ENCODE measurements at places on chromosomes 6 and 20.

DNA sequence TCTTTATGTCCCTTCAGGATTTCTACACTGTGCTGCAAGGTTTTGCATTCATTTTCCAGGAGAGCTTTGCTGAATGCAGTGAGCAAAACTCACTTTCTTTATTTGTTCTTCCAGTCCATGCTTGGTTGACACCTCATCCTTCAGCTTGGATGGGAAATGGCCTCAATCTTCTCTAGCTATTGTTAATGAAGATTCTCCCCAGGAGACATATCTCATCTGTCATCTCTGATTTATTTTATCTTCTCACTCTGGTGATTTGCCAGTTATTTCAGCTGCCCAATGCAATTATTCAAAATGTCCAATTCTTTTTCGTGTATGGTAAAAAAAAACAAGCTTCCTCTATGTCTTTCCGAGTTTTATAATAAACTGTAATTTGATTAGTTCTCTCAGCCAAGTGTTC is 77.9 kb upstream of the PAK5 start:
- no peak for DNase-seq

- DNase-seq: no peak
These were observed 87.4 kb upstream of the BHLHE23 start for GRCh38 chr20:63093966-63094766.

DNA sequence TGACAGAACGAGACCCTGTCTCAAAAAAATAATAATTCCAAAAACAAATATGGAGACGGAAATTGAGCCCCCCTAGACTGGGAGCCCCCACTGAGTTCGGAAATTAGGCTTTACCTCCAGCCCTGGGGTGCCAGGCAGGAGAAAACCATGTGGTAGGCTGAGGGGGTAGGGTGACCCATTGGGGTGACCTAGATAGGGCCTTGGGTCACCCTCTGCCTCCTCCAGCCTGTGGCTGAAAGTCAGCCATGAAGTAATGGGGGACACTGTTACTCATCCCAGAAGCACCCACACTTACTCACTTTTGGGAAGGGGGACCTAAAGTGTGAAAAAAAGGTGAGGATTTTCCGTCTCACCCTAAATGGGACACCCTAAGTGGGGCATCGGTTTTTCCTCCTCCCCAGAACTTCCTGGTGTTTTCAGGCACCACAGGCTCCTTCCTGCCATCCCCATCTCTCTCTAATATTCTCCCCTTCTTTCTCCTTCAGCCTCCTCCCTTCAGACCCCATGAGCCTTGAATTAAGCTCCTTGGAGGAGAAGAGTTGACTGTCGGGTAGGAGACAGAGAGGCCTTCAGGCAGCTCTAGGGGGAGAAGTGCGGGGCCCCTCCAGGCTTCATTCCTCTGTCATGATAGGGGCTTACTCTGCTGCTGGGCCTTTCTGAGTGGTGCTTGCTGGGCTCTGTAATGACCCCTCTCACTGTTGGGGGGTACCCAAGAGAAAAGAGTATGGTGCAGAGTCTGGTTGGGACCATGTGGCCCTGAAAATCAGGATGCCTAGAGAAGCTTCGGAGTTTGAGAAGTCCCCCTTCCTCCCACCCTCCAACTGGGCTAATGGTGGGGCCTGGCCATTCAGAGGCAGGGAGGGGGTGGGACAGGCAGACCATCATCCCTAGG is 2.4 kb downstream of the LTB start:
- DNase-seq: no peak

- DNase-seq: no peak
These were observed 48.2 kb downstream of the PLG start for GRCh38 chr6:160750276-160750689.

GRCh38 chr6:44932651-44933091 is 395.5 kb upstream of the RUNX2 start:
- DNase-seq: no peak

DNA sequence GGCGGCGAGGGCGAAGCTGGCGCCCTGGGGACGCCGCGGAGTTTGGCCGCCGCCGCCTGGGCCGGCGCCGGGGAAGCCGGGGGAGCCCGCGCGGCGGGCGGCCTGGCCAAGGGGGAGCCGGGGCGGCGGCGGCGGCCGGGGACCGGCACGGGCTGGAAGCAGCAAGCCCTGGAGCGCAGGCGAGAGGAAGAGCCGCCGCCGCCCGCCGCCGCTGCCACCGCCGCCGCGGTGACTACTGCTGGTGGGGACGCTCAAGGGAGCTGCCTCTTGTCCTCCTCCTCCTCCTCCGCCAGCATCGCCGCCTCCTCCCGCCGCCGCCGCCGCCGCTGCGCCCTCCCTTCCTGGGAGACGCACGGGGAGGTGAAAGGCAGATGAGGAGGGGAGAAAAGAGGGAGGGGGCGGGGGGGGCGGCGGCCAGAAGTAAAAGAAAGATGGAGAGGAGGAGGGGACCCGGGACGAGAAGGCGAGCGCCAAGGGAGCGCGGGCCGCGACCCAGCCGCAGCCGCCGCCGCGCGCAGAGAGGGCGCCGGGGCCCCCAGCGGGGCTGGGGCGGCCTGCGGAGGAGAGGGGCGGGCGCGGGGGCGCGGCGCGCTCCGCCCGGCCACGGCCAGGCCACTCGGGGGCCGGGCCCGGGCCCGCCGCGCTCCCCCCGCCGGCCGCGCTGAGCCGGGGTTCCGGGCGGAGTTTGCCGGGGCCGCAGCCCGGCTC is 846 bp downstream of the PDE10A start:
- DNase-seq: no peak

- DNase-seq: no peak
These were observed 4.1 kb downstream of the CCDC170 start for GRCh38 chr6:151497905-151498304.

DNA sequence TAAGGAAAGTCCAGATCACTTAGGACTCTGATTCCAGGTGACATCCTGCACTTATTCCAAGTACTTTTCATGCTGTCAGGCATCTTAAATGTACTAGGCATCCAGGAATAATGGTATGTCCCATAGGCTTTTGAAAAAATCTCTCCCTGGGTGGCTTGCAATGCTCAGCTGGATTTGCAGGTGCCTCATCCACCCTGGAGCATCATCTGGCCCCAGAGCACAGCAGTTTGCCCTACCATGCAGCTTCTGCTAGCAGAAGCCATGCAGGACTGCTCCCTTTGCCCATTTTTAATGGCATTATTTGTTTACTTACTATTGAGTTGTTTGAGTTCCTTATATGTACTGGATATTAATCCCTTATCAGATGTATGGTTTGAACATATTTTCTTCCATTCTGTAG is 45.2 kb downstream of the DZANK1 start:
- no peak for DNase-seq

DNA sequence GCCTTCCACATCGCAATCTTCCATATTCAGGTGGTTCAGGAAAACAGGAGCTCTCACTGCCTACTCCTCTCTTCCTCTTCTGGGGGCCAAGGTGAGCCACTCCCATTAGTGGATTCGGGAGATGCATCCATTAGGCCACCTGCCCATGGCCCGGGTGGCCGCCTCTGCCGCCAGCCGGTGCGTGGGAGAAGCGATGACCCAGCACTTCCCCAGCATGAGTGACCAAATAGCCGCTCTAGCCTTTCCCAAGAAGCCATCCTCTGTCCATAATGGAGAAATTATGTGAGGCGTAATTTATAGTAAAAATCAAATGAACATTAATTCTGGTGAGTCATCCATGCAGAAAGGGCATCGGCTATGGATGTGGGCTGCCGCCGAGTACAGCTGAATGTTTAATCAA is 39.4 kb downstream of the GNAS-AS1 start:
- DNase-seq: no peak

- no peak for DNase-seq
These were observed 79.8 kb downstream of the TBC1D7 start for GRCh38 chr6:13248584-13248985.

- no peak for DNase-seq
These were observed 22.2 kb downstream of the PGBD1 start for GRCh38 chr6:28303570-28303969.

DNA sequence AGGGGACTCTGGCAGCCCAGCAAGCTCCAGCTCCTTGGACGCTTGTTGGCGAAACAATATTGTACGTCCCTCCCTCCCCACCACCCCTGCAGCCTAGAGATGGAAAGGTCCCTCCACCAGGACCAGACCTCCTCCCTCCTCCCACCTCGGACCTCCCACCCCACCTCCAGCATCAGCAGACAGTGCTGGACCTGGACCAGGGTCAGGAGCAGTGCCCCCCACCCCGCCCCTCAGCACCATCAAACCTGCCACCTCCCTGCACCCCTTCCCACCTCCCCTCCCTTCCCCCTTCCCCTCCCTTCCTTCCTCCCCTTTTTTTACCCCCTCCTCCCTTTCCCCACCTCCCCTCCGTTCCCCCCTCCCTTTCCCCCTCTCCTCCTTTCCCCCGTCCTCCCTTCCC is 98.4 kb downstream of the TAF4 start:
- DNase-seq: no peak
